ENCODE measurements at places on chromosomes 2 and 18. TPM values are rescaled to one million over a fixed set of nuclear protein-coding genes. Genes with fewer than 3 reads are reported as not detected.

HPCAL1 gene
- 212 TPM for total RNA-seq

UNC80 gene
- total RNA-seq: not detected

SCN2A gene
- under 0.01 TPM for total RNA-seq

PXDN gene
- total RNA-seq: 345 TPM

ZC3H6 gene
- 1.2 TPM for total RNA-seq

REG3G gene
- total RNA-seq: not detected

TFPI gene
- total RNA-seq: 145 TPM

ASXL2 gene
- total RNA-seq: 12.8 TPM

MYL1 gene
- not detected for total RNA-seq

SP140 gene
- total RNA-seq: 0.20 TPM

DTNB gene
- total RNA-seq: 5.3 TPM

ATL2 gene
- total RNA-seq: 25.9 TPM

TMEM18 gene
- total RNA-seq: 24.7 TPM

HEATR5B gene
- 10.3 TPM for total RNA-seq

DCDC2C gene
- total RNA-seq: 0.60 TPM

ACADL gene
- total RNA-seq: not detected

RAD51AP2 gene
- not detected for total RNA-seq

TMEM17 gene
- total RNA-seq: 1.4 TPM

Measured in mammary microvascular endothelial cell (primary cell).